ENCODE measurements at places on chromosomes 7 and 10.

DNA sequence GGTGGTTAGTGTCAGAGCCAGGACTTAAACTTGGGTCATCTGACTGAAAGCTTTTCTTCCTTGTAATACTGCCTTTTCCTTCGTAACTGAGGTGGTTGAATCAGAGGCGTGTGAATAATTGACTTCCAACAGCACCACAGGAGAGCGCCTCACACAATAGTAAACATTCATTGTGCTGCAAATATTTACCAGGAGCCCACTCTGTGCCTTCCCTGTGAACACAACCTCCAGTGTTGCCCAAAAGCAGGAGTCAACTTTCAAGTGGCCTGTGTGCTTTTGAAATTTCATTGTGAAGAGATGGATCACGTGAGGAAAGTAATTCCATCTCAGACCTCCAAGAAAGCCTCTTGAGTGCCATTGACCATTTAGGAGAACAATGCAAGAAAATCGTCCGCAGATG, 60.2 kb downstream of the ADRA2A start:
- peak; percentile 32 for DNase-seq

DNA sequence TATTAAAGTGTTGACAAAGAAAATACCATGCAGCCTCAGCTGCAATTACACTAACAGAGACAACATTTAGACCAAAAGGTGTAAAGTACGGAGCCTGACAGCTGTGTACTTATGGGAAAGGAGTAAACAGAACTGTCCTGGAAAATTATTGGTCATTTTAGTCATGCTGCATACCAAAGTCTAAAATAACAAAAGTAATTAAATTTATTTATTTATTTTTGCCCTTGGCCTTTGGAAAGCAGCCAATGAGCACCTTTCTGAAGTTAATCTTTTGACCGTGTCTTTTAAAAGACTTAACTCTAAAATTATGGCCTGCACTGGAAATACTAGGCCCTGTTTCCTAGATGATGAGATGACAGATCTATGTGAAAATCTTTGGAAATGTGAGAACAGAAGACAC, 597.6 kb downstream of the NXPH1 start:
- DNase-seq = no peak

- DNase-seq = peak; percentile 53
These were observed 535.2 kb downstream of the PHTF2 start for GRCh38 chr7:78333530-78334425.

- peak; percentile 66 for DNase-seq
These were observed 51.4 kb upstream of the PFKFB3 start for GRCh38 chr10:6151087-6151977.

All from lung (tissue), 17 donors.